ENCODE measurements at places on chromosomes 7 and 10.

- no peak for DNase-seq
These were observed 913 bp downstream of the ADCYAP1R1 start for GRCh38 chr7:31052841-31053601.

GRCh38 chr7:120987280-120987679 lies 1.2 kb upstream of the CPED1 start:
- no peak for DNase-seq

GRCh38 chr10:132475086-132475485 lies 62.5 kb upstream of the INPP5A start:
- no peak for DNase-seq

GRCh38 chr10:13993673-13994089 lies 337.0 kb downstream of the FRMD4A start:
- DNase-seq, result no peak

DNA sequence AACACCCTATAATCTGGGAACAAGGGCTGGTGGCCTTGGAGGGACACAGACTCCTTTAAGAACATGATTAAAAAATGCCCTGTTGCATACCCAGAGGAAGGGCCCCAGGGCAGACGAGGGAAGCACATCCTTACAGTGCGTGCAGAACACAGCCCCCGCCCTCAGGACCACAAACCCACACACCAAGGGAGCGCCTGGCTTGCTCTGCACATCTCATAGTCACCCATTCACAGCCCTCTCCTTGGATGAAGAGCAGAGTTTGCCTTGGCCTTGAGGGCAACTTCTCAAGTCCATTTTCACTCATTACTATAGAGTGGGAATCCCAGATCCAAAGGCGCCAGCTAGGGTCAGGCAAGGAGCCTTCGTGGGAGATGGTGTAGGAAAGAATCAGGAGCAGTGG lies 6.3 kb upstream of the VSIR start:
- DNase-seq, result no peak

GRCh38 chr10:95280637-95281036 lies 10.2 kb downstream of the PDLIM1 start:
- DNase-seq, result no peak

- DNase-seq, result no peak
These were observed 604.8 kb upstream of the IGFBP3 start for GRCh38 chr7:46525876-46526275.

DNA sequence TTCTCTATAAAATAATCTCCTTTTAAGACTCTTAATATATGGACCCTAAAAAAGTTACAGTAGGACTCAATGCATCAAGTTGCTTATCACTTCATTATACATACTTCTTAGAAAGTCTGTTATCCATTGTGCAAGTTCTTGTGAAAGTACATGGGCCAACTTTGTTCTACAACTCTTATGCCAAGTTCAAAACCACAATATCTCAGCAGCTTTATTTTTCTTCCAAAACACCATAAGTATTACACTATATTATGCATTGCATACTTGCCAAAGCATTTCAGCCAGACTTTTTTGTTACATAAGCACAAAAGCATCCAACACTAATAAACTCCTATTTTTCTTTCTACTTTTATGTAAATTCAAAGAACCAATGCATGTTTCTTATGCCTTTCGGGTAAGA lies 94.4 kb downstream of the AHR start:
- no peak for DNase-seq

DNA sequence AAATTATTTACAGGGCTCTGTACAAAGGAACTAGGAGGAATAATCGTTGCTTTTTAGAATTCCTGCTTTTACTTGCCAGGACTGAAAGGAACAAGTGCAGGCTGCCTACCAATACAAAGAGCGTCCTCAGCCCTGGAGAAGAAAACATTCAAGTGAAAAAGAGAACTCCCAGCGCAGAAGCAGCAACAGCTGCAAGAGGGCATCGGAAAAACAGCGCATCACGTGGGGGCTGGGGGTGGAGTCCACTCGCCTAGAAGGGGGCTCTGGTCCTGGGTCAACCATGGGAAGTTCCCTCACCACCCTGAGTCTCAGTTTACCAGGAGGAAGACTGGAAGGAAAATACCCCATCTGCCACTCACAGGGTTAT lies 385 bp upstream of the C10orf90 start:
- DNase-seq, result no peak

GRCh38 chr10:101113890-101114403 lies 17.2 kb upstream of the TLX1 start:
- no peak for DNase-seq

DNA sequence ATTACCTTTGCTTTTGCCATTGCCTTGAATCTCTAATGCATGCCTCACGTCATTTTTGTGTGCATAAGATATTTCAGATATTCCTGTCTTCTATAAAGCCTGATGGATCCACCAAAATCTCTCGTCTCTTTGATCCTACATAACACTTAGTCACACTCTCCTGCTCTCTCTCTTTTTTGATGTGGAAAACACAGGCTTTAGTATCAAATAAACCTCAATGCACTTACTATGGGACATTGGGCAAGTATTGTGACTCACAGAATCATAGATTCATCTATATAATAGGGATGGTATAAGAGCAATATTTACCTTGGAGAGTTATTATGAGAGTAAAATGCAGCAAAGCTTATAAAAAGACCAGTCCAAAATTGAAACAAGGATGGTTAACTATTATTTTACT lies 39.1 kb downstream of the DKK1 start:
- DNase-seq, result no peak

GRCh38 chr10:129305046-129305445 lies 162.0 kb upstream of the MGMT start:
- DNase-seq, result no peak

GRCh38 chr10:48306870-48307710 lies 613 bp downstream of the MAPK8 start:
- peak; percentile 62 for DNase-seq

- no peak for DNase-seq
These were observed 139.0 kb downstream of the ELFN1 start for GRCh38 chr7:1809070-1809469.

- DNase-seq, result no peak
These were observed 20.3 kb upstream of the WNT8B start for GRCh38 chr10:100442548-100442947.

DNA sequence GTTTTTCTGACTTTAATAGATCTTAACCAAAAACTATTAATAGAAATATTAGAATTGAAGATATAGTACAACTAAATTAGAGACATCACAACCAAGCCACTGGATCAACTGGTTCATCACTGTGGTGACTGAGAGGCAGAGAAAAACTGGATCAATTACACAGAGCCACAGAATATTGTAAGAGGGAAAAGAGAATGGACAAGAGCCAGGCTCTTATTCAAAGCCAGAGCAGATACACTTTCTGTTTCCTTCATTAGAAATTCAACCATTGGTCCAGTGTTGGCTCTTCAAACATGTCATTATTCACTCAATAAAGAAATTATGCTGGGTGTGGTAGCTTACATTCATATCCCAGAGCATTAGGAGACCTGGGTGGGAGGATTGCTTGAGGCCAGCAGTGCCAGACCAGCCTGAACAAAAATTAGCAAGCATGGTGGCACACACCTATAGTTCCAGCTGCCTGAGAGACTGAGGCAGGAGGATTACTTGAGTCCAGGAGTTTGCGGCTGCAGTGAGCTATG lies 295.1 kb downstream of the NEBL start:
- DNase-seq, result no peak

DNA sequence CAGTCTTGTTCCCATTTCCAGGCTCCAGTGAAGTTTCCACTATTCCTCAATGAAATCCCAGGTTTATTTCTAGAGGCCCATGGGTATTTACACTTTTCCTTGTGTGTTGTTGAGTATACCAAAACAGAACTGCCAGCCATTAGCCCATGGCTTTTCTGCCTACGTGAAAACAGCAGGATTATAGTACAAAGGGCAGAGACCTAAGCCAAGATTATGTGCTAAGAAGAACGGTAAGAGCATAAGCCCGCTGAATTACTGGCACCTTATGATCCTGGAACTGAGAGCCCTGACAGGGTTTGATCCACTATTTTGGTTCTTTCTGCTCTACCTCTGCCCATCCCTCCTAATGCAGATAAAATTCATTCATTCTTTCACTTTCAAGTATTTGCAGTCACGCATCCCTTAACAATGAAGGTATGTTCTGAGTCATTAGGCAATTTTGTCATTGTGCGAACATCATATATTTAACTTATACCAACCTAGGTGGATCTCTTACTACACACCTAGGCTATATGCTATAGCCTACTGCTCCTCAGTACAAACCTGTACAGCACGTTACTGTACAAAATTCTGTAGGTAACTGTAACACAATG lies 16.0 kb downstream of the SEMA3C start:
- no peak for DNase-seq

GRCh38 chr10:127408733-127409132 lies 140.4 kb upstream of the NPS start:
- no peak for DNase-seq

- DNase-seq, result no peak
These were observed 121.2 kb upstream of the ADARB2 start for GRCh38 chr10:1858547-1858946.

- no peak for DNase-seq
These were observed 247.3 kb downstream of the DOCK4 start for GRCh38 chr7:111958896-111959295.

- DNase-seq, result no peak
These were observed 96.9 kb downstream of the KIAA1217 start for GRCh38 chr10:24305551-24306506.

GRCh38 chr10:70840836-70841235 lies 25.1 kb downstream of the SGPL1 start:
- no peak for DNase-seq

- no peak for DNase-seq
These were observed 144.1 kb downstream of the TMEM178B start for GRCh38 chr7:141217938-141218337.

DNA sequence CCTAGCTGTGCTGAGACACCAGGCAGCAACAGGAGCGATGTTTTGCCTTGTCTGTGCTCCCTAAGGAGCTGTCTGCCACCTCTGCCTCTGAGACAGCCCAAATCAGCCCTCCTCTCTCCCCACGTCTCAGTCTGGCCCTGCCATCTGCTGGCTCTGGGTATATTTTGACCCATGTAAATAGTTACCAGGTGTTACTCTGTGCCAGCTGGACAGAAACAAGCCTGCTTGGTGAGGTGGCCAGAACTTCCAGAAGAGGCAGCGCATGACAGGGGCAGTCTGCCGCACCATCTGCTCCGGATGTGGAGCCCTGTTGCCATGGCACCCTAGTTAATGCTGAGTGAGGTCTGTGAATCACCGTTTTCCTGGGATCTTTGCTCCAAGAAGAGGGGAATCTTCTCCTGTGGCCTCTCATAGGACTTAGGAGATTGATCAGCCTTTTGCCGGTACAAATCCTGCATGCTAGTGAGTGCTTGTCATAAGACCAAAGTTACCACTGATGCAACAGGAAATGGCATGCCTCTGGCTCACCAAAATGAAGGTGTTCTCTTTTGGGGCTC lies 31.8 kb downstream of the GSTO2 start:
- no peak for DNase-seq

DNA sequence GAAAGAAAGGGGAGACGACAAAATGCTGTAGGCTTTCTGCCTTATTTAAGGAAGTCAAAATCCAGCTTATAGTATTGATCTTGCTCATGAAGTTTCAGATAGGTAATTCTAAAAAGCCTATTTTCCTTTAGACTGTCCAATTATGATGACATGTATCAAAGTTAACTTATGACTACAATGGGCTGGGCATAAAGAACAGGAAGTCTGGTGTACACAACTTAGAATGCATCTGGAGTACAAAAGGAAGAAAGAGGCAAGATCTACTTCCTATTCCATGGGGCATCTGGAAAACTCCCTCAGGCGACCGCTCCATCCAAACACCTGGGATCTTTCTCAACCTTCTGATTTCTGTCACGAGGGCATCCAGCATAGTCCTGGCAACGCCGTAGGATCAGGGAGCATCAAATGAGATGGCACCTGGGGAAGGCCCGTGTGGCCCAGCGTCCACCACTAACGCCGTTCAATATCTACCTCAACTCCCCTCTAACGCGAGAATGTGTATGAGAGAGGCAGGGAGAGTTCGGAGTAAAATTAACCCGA lies 512 bp downstream of the FAM24B start:
- no peak for DNase-seq

DNA sequence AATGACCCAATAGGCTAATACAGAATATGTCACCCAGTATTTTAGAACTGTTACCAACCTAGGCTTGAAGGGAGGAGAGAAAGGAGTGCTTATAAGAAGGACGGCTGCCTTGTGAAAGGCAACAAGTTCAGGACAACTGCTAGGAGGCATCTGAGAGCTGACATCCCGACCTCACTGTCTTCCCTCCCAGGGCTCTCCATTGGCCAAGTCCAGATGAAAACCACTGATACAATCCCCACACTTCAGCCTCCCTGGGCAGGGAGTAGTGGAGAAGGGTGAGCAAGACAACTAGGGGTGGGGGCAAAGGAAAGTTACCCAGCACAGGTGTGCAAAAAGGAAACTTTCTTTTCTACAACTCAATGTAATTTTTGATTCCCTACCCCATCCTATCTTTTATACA lies 29.5 kb upstream of the TMEM273 start:
- DNase-seq, result no peak

GRCh38 chr10:49385939-49386922 lies 9.7 kb downstream of the DRGX start:
- no peak for DNase-seq

GRCh38 chr10:23031318-23031717 lies 64.1 kb upstream of the MSRB2 start:
- no peak for DNase-seq

DNA sequence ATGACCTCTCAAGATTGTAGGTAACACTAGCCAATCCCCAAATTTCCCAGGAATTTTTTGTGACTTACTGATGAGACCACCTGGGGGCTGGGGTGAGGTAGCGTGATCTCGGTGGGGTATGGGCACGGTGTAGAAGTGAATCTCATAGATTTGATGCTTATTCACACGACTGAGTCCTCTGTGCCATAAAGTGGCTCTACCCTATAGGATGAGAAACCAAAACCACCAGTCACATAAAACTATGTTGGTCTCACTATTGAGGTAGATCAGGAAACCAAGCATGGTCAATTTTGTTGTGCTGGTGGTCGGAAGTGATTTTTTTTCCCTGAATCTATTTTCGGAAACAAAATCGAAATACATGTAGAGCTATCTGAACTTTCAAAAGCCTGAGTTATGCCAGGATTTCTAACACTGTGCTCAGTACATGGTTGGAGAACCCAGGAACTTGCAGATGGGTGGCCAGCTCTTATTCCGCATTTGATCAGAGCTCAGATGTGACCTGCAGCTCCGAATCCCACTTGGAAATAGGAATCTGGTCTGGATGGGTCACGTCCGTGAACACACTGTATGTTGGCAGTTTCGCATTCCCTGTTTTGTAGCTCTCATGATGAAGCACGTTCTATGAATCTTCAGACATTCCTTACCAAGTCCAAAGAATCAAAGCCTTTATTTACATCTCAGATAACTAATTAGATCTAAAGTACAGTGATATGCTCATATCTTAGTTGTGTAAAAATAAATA lies 261.5 kb downstream of the KLF6 start:
- DNase-seq, result no peak

GRCh38 chr7:117791877-117792780 lies 81.1 kb downstream of the CTTNBP2 start:
- DNase-seq, result no peak

GRCh38 chr7:111498391-111499007 lies 63.8 kb downstream of the IMMP2L start:
- no peak for DNase-seq

- no peak for DNase-seq
These were observed 96.7 kb downstream of the KIF20B start for GRCh38 chr10:89798092-89798491.

GRCh38 chr7:131483586-131483985 lies 72.8 kb downstream of the PODXL start:
- DNase-seq, result no peak

- no peak for DNase-seq
These were observed 40.6 kb upstream of the FAM3C start for GRCh38 chr7:121436688-121437087.

- no peak for DNase-seq
These were observed 165.4 kb downstream of the GLI3 start for GRCh38 chr7:42071372-42072261.

Measured in stimulated activated CD8-positive, alpha-beta memory T cell treated with anti-CD3 and anti-CD28 coated beads, Interleukin-4, amount 100 ng/mL, for 4 hours (primary cell).